Kidney epithelial cell (primary cell): ENCODE measurements at places on chromosomes 16 and 17. TPM values are rescaled to one million over a fixed set of nuclear protein-coding genes. Genes with fewer than 3 reads are reported as not detected.

The ADGRG3 gene
- total RNA-seq, result not detected in 2 replicates

The HOXB1 gene
- total RNA-seq, result not detected in 2 replicates

The KRTAP2-2 gene
- not detected in 2 replicates for total RNA-seq

The SPECC1 gene
- 62.3 and 64.6 TPM in 2 replicates for total RNA-seq

The ZG16 gene
- not detected in 2 replicates for total RNA-seq

The AATF gene
- total RNA-seq, result 43.4 and 54.5 TPM in 2 replicates

The C17orf78 gene
- not detected in 2 replicates for total RNA-seq

The AGRP gene
- not detected in 2 replicates for total RNA-seq

The STH gene
- not detected in 2 replicates for total RNA-seq

- DNase-seq, result no peak
Observed at GRCh38 chr16:56911771-56912571, 20.0 kb upstream of the HERPUD1 start.

DNA sequence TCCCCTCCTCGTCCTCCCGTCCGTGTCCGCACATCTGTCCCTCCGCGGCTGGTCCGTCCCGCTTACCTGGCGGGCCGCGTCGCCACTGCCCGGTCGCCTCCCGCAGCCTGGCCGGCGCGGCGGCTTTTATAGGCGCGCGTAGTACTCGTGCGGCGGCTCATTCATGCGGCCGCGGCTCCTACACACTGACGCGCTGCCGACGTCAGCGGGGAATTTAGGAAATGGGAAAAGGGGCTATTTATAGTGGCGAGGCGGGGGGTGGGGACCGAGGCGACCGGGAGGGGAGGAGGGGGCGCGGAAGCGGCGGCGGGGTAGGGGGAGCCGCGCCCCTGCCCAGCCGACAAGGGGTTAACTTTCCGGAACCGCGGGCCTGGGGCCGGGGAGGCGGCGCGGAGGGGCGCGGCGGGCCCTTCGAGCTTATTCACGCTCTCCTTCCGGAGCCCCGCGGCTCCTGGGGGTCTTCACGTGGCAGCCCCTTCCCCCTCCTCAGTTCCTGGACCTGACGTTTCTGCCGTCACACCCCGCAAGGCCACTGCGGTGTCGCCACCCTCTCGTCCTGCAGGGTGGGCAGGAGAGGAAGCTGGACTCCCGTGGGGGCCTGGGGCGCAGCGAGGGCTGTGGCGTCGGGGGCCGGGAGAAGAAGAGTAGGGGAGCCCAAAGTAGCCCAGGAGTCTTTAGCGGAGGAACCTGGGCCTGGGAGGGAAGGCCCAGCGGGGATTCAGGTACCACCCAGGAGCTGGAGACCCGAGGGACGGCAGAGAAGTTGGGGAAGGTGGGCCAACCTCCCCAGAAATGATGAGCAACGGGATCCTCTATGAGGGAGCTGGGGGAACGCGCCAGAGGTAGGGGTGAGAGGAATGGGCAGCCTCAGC is 3.6 kb upstream of the HIC1 start:
- DNase-seq, result no peak

GRCh38 chr17:47630614-47631013 is 19.1 kb upstream of the KPNB1 start:
- DNase-seq, result no peak

DNA sequence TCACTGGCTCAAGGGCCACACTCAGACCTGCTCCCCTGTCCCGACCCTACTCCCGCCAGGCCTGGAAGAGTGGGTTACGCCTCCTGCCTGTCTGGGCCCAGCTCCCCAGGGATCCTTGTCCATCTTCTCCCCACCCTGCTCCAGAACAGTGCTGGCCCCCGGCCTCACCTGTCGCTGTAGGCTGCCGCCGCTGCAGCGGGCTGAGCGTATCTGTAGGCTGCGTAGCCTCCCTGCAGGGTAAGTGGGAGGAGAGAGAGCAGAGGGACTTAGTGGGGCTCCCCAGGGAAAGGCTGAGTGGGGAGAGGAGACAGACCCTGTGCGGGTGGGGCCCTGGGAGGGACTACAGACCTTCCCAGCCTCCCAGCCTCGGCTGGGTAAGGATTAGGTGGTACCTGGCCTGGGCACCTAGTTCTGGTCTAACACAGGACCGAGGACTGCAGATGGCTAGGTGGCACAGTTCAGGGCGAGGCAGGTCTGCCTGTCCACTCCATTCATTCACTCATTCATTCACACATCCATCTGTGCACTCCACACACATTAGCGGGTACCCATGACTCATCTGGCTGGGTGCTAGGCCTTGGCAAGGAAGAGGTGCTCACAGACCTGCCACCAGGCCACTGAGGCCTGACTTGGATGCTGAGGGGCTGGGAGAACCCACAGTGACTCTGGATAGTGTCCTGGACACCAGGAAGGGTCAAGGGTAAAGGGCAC is 20.9 kb downstream of the ENGASE start:
- no peak for DNase-seq

DNA sequence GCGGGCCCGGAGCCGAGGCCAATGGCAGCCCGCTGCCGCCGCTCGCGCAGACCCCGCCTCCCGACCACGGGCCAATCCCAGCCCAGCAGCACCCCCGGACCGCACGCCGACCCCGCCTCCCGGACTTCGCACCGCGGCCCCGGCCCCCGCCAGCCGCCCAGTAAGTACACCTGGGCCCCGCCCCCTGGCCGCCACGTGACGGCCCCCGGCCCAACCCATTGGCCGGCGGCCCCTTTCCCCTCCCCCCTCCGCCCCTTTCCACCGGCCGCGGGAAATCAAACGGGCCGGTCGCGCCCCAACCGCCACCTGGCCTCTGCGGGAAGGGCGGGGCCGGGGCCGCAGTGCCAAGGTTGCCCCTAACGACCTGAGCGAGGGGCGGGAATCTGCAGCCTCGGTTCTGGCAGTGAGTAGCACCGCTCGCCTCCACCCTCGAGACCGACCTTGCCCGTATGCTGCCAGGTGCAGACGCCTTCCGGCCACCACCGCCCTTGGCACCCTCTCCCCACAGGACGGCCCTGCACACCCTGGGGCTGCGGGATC is at the start of gene YBX2:
Gene YBX2 (minus strand): TSS at position 26 of the 540 bp plus-strand sequence. CDS start 139 bp downstream, outside the sequence.
- DNase-seq, result no peak

DNA sequence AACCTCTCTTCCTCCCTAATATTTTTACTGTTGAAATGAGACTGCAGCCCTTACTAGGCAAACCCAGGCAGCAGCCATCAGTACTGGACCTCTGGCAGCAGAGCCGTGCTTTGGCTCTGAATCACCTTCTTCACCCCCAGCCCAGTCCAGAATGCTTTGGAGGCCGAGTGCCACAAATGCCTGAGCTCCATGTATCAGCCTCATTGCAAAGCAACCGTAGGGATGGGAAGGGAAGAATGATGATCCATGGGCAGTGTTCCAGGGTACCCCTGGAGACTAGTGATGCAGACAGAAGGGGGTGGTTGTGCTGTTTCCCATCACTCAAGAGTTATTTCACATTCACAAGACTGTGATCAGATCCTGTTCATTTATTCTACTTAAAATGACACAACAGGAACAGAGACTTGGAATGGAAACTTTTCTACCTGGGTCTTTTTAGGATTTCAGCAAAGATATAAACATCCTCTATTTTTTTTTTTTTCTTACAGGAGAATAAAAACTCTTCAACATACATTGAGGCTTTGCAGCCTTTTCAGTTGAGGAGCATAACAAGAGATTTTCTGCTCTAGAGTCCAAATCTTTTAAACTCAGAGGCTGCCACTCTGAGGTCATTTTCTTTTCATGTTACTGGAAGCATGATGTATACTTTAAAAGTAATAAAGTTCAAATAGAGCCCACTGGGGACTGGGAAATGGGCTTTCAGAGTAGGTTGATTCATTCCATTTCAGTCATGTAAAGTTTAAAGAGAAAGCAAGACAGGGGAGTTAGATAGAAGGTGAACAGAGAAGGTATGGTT is 138.3 kb downstream of the KCNJ2 start:
- DNase-seq, result no peak

DNA sequence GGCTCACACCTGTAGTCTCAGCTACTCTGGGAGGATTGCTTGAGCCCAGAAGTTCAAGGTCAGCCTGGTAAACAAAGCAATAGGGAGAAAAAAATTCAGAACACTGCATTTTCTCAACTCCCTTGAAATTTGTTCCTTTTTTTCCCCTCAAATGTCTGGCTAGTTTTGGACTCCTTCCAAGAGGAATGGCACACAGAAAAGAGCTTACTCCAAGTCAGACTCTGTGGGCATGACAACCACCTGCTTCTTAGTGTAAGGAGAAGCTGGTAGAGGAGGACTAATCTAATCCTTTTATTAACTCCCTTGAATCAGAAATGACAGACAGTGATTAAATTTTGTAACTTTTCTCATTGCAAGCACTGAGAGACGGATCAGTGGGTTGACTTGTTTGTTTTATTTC is 27.9 kb upstream of the HYDIN start:
- DNase-seq, result no peak

DNA sequence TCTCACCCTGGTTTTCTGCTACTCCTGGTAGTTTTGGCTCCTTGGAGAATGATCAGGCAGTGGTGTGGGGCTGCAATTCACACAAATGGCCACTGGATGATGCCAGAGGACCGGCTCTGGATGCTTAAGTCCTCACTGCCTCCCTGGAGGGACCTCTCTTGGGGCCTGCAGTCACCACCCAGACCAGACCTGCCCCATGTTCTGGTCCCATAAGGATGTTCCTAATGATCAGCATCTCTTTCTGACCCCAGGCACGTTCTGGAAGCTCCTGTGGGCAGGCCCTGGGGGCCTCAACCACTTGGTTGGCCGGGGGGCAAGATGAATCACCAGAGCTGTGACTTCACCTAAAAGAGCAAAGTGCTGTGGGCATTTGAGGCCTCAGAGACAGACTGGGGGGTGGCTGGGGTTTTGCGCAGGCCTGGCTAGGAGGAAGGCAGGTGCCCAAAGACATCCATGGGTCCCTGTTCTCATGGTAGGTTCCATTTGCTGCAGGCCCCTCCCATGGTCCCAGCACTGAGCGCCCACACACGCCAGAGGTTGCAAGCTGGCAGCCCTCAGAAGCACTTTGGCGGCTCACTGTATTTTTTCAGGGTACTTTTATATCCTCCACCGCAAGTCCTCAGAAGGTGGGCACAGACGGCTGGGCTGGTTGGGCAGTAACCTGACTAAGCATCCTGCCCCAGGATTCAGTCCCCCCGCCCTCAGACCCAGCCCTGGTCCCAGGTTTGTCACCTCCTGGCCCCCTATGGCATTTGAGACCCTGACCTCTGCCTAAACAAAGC is 53.2 kb downstream of the NT5M start:
- no peak for DNase-seq

DNA sequence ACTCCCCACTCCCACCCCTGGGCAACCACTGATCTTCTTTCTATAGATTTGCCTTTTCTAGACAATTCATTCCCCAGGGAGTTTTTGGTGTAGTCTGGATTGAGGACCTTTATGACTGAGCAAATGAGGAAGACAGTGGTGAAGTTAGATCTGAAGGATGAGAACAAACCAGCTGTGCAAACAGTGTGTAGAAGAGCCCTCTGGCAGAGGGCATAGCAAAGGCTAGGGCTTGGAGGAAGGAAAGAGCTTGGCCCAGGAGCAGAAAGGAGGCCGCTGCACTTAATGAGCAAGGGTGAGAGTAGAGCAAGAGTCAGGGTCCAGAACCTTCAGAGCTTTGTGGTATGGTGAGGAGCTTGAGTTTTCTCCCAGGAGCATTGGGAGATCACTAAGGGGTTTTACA is 352.7 kb downstream of the CA10 start:
- no peak for DNase-seq

- DNase-seq, result no peak
Observed at GRCh38 chr17:60423865-60424264, 1.6 kb downstream of the CHCT1 start.

GRCh38 chr17:49358641-49359247 is 3.3 kb downstream of the ZNF652 start:
- DNase-seq, result no peak

DNA sequence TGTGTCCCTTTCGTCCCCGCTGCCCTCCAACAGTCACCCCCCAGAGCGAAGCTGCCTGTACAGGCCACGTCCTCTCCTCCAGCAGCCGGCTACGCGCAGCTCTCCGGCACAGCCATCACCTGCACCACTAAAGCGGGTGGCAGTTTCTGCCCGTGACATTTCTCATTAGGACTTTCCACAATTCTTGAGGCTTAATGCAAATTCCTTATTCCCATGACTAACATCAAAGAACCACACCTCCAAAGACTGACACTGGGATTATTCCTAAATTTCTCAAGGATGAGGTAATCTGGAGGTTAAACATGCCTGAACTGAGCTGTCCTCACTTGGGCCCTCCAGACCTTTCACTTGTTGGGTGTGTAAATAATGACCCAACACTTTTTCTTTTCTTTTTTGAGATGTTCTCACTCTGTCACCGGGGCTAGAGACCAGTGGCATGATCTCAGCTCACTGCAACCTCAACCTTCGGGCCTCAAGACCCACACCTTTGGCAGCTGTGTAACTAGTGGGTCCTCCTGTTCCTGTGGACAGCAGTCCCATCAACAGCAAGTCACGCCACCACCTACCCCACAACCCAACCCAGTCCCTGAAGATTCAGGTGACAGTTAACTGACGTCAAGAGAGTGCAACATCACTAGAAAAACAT is 11.7 kb downstream of the ANKRD11 start:
- DNase-seq, result peak; percentile 61

DNA sequence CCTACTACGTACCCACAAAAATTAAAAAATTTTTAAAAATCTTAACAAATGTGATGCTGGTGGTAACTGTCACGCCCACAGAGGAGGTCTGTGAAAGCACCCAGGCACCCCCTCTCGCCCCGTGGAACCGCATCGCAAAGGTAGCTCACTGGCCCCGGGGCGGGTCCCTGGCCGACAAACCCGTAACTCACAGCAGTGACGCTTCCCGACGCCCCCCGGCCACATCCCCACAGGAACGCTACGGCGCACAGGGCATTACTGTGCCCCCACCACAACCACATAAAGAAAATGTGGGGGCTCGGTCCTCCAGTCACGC is 366 bp downstream of the ANKS3 start:
- DNase-seq, result no peak

- no peak for DNase-seq
Observed at GRCh38 chr16:29112755-29113347, 128.0 kb downstream of the LAT start.

DNA sequence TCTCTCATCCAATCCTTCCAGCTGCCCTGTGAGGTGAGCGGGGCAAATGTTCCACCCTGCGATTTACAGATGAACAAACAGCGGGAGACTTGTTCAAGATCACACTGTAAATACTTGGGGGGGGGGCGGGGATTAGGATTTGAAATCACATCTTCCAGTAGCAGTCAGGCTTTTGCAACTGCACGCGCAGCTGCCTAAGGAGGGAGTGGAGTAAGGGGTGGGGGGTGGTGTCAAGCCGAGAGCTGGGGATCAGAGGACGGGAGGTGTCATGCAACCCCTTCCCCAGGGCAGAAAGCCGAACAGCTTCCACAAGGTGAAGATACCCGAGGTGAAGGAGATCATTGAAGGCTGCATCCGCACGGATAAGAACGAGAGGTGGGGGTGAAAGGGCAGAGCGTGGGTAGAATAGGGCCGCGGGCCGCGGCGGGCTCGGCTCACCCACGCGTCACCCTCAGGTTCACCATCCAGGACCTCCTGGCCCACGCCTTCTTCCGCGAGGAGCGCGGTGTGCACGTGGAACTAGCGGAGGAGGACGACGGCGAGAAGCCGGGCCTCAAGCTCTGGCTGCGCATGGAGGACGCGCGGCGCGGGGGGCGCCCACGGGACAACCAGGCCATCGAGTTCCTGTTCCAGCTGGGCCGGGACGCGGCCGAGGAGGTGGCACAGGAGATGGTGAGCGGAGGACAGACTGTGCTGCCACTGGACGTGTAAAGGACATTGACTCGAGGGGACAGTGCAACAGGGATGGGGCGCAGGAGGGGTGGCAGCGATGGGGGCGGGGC is 4.6 kb downstream of the WNK4 start:
- no peak for DNase-seq

GRCh38 chr17:82441691-82442487 is 8.7 kb downstream of the CYBC1 start:
- DNase-seq, result no peak

GRCh38 chr16:48524348-48525200 is 85.4 kb downstream of the N4BP1 start:
- DNase-seq, result no peak

- no peak for DNase-seq
Observed at GRCh38 chr16:29756654-29757053, 10.9 kb upstream of the C16orf54 start.
